ENCODE measurements at places on chromosomes 2 and 18. TPM values are rescaled to one million over a fixed set of nuclear protein-coding genes. Genes with fewer than 3 reads are reported as not detected.

DNA sequence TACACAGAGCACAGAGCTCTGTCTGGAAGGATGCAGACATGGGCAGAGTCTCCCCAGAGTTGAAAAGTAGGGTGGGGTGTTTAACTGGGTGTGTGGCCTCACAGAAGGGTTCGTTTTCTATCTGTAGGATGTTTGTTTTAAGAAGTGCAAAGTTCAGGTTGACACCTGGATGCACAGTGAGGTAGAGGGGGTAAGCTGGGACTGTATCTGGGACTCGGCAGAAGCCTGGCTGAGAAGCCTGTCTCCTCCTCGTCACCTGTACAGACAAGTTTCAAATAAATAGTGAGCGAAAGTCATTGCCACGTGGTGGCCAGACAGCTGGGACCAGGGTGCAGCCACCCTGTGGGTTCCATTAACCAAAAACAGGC is 145.9 kb downstream of the KLHL29 start:
- peaks cover 6% of the 10 kb centered on the region for H3K27me3 ChIP-seq
- peaks cover 36% of the 10 kb centered on the region for H3K4me1 ChIP-seq
- no peak overlapping the region for H3K4me3 ChIP-seq
- H3K36me3 ChIP-seq, result no peaks in the 10 kb centered on the region

DNA sequence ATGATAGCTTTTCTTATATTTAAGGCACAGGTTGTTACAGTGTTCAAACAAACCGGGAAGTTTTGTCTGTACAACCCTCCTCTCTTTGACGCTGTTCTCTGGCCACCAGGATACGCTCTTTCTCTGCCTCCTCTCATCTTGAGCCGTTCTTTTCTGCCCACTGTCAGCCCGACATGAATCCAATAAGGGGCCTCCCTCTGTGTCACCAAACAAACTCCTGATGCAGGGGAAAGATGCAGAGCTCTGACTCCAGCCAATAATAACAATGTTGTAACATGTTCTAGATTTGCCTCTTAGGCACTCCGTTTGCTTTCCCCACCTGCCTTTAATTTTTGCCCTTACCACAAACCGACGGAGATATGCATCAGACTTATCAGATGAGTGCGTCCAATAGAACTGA is 449.3 kb downstream of the SLC4A3 start:
- no peak overlapping the region for H3K4me3 ChIP-seq
- no peaks in the 10 kb centered on the region for H3K36me3 ChIP-seq
- H3K27me3 ChIP-seq, result no peaks in the 10 kb centered on the region
- H3K27ac ChIP-seq, result no peak overlapping the region

DNA sequence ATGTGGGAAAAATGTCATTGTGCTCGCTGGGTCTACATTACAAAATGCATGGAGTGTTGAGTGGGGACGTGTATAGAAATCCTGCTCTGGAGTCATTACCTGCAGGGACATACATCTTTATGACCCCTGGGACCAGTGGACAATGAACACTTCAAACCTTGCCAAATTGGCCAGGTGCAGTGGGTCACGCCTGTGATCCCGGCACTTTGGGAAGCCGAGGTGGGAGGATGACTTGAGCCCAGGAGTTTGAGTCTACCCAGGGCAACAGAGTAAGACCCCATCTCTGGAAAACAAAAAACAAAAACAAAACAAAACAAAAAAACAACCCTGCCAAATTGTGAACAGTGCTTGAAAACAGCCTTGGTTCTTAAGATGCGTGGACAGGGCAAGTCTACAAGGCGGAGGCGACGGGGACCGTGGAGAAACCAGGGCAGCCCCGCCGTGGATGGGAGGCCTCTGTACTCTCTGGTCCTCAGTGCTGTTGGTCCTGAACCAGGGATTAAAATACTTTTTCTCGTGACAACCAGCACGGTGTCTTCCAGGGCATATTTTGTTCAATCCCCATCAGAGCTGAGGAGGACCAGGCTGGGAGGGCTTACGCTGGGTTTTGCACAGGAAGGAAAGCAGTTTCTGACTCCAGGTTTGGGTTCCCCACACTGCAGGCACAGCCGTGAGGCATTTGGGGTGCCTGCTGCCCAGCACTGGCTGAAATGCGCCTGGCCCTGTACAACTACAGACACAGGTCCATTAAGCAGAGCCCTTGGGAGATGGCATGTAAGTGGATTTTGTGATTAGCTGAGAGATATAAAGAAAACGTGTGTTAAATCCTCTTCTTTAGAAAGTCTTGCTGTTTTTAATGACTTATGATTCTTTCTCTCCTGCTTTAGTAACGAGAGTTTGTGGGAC is 13.7 kb downstream of the COLEC11 start:
- H3K4me1 ChIP-seq, result no peaks in the 10 kb centered on the region
- H3K36me3 ChIP-seq, result no peaks in the 10 kb centered on the region
- H3K4me3 ChIP-seq, result no peak overlapping the region
- peaks cover 1% of the 10 kb centered on the region for H3K27me3 ChIP-seq
- no peak overlapping the region for H3K27ac ChIP-seq

DNA sequence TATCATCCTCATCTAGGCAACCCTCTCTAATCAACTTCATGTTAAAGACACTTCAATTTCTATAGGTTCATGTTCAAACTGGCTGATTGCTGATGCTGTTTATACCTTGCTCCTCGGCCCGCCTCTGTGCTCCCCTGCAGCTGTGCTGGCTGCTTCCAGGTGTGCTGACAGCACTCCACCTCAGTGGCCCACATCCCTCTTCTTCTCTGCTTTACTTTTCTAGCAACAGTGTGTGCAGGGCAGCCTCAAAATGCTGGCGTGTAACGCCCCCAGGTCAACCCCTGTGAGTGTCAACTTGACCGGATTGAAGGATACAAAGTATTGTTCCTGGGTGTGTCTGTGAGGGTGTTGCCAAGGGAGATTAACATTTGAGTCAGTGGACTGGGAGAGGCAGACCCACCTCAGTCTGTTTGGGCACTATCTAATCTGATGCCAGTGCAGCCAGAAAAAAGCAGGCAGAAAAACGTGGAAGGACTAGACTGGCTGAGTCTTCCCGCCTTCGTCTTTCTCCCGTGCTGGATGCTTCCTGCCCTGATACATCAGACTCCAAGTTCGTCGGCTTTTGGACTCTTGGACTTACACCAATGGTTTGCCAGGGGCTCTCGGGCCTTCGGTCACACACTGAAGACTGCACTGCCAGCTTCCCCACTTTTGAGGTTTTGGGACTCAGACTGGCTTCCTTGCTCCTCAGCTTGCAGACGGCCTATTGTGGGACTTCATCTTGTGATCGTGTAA is 94.7 kb downstream of the COL6A3 start:
- H3K27me3 ChIP-seq, result peaks cover 2% of the 10 kb centered on the region
- no peak overlapping the region for H3K4me3 ChIP-seq
- no peaks in the 10 kb centered on the region for H3K36me3 ChIP-seq
- no peaks in the 10 kb centered on the region for H3K4me1 ChIP-seq

- H3K27ac ChIP-seq, result no peak overlapping the region
- no peak overlapping the region for H3K4me3 ChIP-seq
- no peaks in the 10 kb centered on the region for H3K36me3 ChIP-seq
- no peaks in the 10 kb centered on the region for H3K4me1 ChIP-seq
- no peaks in the 10 kb centered on the region for H3K27me3 ChIP-seq
Measured at GRCh38 chr2:229409751-229410181, 138.7 kb upstream of the PID1 start.

DNA sequence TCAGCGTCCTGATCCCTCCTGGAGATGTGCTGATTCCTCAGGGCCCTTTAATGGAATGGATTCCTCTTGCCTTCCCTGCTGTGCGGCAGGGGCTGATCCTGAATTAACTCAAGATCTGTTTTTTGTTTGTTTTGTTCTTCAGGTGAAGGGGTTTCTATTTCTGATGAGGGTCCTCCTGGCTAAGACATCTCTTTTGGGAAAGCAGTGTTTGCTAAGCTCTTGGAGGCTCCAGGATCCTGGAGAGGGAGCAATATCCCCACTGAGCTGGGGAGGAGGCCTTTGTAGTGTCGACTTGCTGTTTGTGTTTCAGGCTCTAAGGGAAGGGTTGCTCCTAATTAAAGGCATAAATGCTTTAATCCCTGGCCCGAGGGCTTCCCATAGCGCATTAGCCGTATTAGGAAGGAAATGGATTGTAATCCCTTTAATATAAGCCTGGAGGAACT is 65.3 kb upstream of the FOXI3 start:
- H3K4me1 ChIP-seq, result no peaks in the 10 kb centered on the region
- no peaks in the 10 kb centered on the region for H3K36me3 ChIP-seq
- no peak overlapping the region for H3K27ac ChIP-seq
- no peak for DNase-seq

DNA sequence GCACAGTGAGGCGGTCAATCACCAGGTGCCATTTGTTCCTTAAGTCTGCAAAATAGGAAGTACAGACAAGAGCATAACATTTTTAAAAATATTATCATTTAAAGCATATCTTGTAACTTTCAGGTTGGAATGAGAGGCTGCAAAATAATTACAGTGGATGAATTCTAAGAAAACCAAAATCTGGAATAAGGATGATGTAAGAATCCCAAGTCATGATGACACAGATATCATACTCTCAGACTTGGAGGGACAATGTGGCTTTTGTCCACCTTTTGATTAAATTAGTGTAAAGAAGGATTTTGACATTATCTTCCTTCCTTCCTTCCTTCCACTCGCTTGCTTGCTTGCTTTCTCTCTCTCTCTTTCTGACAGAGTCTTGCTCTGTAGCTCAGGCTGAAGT is 244.4 kb downstream of the NAPG start:
- no peak for DNase-seq
- no peaks in the 10 kb centered on the region for H3K4me1 ChIP-seq
- no peaks in the 10 kb centered on the region for H3K36me3 ChIP-seq
- H3K27ac ChIP-seq, result no peak overlapping the region

GRCh38 chr2:33911327-33911726 is 312.2 kb upstream of the FAM98A start:
- H3K27ac ChIP-seq, result no peak overlapping the region
- H3K27me3 ChIP-seq, result no peaks in the 10 kb centered on the region
- DNase-seq, result no peak
- H3K4me3 ChIP-seq, result no peak overlapping the region
- H3K4me1 ChIP-seq, result no peaks in the 10 kb centered on the region
- H3K36me3 ChIP-seq, result no peaks in the 10 kb centered on the region

GRCh38 chr2:61288070-61288841 is 126.3 kb downstream of the C2orf74 start:
- H3K4me1 ChIP-seq, result peaks cover 15% of the 10 kb centered on the region
- no peak for DNase-seq
- H3K27me3 ChIP-seq, result no peaks in the 10 kb centered on the region
- no peak overlapping the region for H3K27ac ChIP-seq
- peaks cover 32% of the 10 kb centered on the region for H3K36me3 ChIP-seq

- H3K4me1 ChIP-seq, result peaks cover 12% of the 10 kb centered on the region
- H3K36me3 ChIP-seq, result peaks cover 3% of the 10 kb centered on the region
- H3K27me3 ChIP-seq, result no peaks in the 10 kb centered on the region
- no peak overlapping the region for H3K4me3 ChIP-seq
- DNase-seq, result no peak
Measured at GRCh38 chr18:3472681-3473544, 22.9 kb downstream of the TGIF1 start.

CXCR2 gene
- total RNA-seq, result not detected

Data from activated T-helper 1 cell treated with anti-CD3 and anti-CD28 coated beads, Interleukin-12 subunit alpha, Interleukin-12 subunit beta, Interleukin-2, Interleukin-4 antibody, amounts not matched to agents 30 ng/mL and 10 ng/mL and 1 ng/mL, durations not matched to agents 14 hours and 24 hours and 36 hours (primary cell).